Thymus (tissue), 14 donors: ENCODE measurements at places on chromosomes 1 and 21.

DNA sequence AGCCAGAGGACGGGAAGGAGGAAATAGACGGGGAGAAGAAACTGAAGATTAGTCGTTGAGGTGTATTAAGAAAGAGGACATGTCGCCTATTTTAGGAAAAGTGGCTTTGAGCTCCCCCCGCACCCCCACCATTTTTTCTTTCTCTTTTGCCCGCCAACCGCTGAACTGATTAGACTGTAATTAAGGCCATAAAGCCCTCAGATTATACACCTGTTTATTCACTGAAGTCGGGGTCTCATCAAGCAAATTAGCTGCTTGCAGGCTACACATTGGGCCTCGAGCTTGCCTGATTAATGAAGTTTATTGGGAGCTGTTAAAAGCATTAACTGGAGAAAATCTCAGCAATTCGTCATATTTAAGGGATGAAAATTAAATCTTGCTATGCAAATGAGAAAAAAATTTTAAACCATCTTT is 119.4 kb upstream of the RRP15 start:
- no peak for DNase-seq

GRCh38 chr1:241130881-241131280 is 226.1 kb downstream of the RGS7 start:
- no peak for DNase-seq

DNA sequence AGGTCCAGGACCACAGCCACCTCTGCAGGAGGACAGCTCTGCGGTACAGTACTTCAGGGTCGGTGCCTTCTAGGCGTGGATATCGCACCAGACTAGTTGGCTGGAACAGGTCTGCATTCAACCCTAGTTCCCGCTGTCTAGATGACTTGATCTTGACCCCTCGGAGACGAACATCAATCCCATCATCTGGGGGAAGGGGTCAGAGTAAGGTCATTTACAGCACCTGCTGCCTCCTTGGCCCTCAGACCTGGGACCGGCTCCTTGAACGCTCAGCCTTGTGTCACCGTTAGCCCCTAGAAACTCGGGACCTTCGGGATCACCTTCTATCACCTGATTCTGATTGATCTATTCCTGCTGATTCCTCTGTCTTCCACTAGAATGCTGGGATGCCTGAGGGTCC is 2.6 kb downstream of the HECTD3 start:
- DNase-seq, result no peak

DNA sequence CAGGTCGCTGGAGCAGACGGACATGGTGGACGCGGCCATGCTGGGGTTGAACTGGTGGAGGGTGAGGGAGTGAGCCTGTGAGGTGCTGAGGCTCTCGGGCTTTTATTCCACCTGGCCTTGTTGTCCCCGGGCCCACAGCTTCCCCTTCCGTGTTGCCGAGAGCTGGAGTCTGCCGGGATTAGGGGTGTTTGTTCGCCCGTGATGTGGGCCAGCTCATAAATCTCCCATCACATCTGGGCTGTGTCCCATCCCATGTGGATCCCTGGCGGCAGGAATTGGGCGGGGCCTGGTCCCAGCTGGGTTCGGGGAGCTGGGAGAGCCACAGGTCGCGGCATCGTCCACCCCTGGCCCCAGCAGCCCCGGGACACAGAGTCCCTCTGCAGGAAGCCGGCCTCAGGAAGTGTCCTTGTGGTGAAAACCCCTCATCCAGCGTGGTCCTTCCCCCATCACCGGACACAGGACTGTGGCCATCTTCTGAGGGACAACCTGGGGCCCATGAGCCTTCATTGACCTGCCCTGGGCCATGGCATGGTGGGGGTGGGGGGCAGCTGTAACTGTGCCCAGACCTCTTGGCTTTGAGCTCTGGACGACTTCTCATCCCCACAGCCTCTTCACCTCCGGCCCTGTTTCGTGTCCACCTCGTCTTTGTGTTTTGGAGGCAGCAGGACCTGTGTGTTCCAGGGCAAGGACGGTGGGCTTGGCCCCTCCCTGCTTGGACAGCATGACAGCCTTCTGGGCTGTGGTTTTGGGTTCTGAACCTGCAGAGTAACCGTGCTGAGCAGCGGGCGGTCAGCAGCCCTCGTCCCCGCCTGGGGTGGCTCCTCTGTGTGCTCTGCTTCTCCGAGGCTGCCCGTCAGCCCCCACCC is at the start of gene KRTAP10-6:
TSS of gene KRTAP10-6 (minus strand) at position 60 of the 866 bp plus-strand sequence. CDS start at position 39, 21 bp downstream.
- no peak for DNase-seq

DNA sequence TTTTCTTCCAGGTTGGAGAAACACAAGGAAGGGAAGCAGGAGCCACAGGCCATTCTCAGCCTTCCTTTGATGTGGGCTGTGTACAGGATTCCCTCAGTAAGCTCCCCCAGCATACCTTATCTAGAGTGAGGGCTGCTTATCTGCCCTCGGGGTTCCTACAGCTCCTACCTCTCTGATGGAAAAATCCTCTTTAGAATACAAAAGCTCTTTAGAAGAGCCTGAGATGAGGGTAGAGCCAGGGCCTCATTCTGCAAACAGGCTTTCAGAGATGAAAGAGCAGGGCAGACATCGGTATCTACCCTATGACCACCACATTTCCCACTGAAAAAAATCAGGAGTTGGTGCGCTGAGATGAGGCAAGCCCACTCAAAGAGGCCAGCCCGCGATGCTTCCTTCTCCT is 85.1 kb downstream of the PLPP3 start:
- no peak for DNase-seq

DNA sequence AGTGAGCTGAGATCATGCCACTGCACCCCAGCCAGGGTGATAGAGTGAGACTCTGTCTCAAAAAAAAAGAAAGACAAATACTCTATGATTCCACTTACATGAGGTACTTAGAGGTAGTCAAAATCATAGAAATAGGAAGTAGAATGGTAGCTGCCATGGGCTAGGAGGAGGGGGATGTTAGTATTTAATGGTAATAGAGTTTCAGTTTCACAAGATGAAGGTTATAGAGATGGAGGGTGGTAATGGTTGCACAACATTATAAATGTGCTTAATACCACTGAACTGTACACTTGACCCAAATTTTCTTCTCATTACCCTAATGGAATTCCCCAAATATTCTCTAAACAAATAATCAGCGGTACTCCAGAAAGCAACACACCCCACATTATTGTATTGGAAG is 12.8 kb downstream of the EIF2B3 start:
- no peak for DNase-seq

DNA sequence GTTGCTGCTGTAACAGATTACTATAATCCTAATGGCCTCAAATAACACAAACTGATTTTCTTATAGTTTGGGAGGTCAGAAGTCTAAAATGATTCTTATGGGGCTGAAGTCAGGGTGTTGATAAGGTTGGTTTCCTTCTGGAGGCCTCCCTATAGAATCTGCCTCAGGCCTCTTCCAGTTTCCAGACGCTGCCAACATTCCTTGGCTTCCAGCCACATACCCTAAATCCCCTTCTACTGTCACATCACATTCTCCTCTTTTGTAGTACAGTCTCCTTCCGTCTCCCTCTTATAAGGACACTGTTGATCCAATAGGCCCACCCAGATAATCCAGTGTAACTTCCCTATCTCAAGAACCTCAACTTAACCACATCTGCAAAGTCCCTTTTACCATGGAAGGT is 145.3 kb upstream of the NCAM2 start:
- no peak for DNase-seq

GRCh38 chr1:153536671-153537375 is 1.0 kb upstream of the S100A6 start:
- DNase-seq, result no peak
